ENCODE measurements at places on chromosomes 5 and 9.

DNA sequence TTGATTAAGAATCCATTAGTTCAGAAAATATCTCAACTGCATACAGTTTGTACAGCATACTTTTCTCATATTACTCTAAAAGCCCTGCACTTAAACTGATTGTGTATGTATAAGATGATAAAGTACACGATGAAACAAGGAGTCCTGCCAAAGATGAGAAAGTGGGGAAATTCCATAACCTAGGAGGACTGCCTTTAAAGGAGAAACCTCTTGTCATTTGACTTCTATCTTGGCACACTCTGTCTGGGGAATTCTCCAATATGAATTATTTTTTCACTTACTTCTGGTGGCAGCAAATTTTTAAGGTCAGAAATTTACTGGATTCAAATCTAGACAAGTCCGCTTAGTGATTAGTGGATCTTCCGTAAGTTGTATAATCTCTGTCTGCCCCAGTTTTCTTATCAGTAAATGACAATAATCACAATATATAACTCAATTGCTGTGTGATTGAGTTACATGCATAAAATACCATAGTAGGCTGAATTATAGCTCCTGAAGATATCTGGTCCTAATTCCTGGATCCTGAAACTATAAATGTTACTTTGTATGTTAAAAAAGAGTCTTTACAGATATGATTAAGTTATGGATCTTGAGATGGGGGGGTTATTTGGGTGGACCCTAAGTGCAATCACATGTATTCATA, 17.0 kb upstream of the ISOC1 start:
- no peak for DNase-seq

DNA sequence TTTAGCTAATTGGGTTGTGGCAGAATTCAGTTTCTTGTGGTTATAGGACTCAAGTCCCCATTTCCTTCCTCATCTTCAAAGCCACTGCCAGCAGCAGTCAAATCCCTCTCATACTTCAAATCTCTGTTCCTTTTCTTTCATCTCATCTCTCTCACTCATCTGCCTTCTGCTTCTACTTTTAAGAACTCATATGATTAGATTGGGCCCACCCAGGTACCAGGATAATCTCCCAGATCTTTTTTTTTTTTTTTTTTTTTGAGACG, 8.0 kb upstream of the REEP5 start:
- no peak for DNase-seq

GRCh38 chr9:18014556-18014955, 435.7 kb downstream of the SH3GL2 start:
- peak; percentile 16 for DNase-seq

GRCh38 chr9:33256236-33256635, 8.3 kb downstream of the BAG1 start:
- DNase-seq: no peak

GRCh38 chr9:127279717-127280285, 15.2 kb downstream of the GARNL3 start:
- DNase-seq: no peak

DNA sequence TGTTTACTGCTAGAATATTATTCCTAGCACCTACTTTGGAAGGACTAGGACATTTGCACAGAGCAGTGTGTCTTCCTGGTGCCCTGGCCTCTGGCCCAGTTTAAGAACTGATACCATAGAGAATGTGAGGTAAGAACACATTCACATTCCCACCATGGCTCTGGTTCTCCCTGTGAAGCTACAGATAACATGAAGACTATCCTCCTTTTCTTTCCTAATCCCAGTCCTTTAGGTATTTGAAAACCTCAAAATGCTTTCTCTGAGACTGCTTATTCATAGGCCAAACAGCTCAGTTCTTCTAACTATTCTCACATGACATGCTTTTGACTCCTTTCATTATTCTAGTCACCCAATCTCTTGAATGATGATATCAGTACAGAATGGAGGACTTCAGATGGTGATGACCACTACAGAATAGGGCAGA, 11.9 kb downstream of the FAM219A start:
- no peak for DNase-seq

- peak; percentile 33 for DNase-seq
These were observed 28.5 kb upstream of the PHF24 start for GRCh38 chr9:34929506-34930102.

GRCh38 chr9:36450110-36450732, 50.2 kb upstream of the RNF38 start:
- DNase-seq: peak; percentile 65
